T-cell (primary cell): ENCODE measurements at places on chromosomes 16 and 17.

DNA sequence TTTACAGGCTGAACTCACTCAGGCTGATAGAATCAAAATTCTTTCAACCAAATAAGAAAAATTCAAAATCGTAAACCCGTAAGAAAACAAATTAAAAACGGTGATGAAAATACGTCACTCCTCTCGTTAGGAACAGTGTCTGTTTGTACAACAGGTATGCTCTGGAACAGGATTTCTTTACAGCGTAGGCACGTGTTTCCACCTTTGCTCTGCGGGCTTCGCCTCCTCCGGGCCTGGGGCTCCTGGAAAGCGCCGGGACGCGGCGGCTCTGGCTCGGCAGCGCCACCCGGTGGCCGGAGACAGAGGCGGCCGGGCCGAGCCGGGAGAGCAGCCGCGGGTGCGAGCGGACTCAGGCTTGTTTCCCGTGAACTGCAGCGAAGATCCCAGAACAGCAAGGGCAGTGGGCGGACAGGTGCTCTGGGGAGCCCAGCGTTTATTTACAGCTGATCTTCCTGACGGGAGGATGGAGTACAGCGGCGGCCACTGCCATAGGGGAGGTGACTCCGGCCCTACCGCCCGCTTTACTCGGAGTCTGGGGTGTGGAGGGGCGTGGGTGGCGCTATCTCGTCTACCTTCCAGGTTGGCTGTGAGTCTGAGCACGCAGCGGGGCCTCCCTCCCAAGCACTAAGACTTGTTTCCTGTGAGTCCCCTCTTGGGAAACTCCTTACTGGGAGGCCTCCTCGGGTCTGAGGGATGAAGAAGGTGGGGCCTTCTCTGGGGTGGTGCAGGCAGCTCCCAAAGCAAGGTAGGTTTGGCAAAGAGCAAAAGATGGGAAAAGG lies 40.5 kb upstream of the ATP2A3 start:
- DNase-seq, result peak; percentile 51

GRCh38 chr16:1170076-1170418 lies 17.1 kb downstream of the CACNA1H start:
- no peak for DNase-seq

- DNase-seq, result no peak
Measured at GRCh38 chr16:86598607-86599565, 20.5 kb downstream of the FOXL1 start.

- no peak for DNase-seq
Measured at GRCh38 chr17:43018008-43018853, 4.0 kb downstream of the VAT1 start.

DNA sequence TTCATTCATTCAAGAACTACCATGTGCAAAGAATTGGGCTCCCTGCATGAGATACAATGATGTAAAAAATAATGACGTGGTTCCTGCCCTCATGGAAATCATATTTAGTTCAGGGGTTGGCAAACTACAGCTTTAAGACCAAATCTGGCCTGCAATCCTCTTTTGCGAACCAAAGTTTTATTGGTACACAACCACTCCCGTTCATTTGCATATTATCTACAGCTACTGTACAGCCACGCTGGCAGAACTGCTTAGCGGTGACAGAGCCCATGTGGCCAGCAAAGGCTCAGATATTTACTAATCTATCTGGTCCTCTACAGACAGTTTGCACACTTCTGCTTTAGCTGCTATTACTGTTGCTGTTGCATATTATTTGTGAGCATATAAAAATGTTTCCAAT lies 167.7 kb downstream of the XYLT1 start:
- DNase-seq, result no peak

- peak; percentile 47 for DNase-seq
Measured at GRCh38 chr17:43907998-43908721, 824 bp upstream of the MPP2 start.

- no peak for DNase-seq
Measured at GRCh38 chr17:42843358-42843934, 934 bp upstream of the AOC2 start.

- DNase-seq, result no peak
Measured at GRCh38 chr17:44798356-44798755, 31.7 kb downstream of the GJC1 start.

DNA sequence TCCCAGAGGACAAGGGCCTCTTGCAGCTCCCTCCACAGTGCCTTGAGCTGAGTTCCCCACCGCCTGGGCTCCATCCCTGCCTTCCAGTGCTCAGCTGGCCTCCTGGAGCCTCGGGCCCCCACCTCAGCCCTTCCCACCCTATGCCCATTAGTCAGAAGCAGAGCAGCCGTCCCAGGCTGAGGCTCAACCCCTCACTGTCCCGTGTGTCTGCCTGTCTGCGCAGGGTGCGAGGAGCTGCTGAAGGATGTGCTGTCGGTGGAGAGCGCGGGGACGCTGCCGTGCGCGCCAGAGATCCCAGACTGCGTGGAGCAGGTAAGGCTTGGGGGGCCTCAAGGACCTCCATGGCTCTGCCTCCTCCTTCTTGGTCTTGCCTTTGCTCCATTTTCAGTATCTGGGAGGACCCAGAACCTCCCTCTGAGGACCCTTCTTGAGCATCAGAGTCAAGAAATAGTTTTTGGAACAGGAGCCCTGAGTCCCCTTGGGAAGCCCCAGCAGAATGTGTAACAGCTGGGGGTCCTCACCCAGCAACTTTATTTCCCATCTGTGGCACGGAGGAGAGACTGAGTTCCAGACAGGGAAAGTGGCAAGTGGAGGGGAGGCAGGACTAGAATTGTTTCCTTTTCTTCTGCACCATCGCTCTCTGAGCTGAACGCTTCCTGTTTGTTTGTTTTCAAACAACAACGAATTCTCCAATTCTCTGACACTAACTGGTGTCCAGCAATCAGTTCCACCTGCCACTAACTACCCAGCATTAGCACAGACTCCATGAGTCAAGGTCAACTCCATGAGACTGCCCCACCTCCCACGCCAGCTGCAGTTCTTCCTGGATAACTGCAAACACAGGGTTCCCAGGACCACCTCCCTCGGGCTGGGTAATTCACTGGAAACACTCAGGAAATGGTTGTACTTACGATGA lies 42.6 kb downstream of the RAB11FIP4 start:
- no peak for DNase-seq

GRCh38 chr16:54446639-54447038 lies 160.1 kb upstream of the IRX3 start:
- no peak for DNase-seq

DNA sequence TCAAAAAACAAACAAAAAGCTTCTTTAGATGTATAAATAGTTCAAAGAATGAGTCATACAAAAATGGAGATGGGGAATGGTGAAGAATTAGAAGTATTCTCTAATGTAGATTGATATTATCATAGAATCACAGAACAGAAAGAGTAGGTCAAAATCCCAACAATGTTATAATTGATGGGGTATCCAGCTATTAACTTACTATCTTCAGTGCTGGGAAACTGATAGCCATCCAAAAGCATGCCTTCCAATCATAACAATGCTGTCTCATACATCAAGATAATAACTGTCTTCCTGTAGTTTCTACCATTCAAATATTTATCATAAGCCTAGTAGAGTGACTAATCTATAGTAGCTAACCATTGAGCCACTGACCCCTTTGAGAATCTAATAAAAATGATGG lies 26.7 kb upstream of the GNAO1 start:
- no peak for DNase-seq

DNA sequence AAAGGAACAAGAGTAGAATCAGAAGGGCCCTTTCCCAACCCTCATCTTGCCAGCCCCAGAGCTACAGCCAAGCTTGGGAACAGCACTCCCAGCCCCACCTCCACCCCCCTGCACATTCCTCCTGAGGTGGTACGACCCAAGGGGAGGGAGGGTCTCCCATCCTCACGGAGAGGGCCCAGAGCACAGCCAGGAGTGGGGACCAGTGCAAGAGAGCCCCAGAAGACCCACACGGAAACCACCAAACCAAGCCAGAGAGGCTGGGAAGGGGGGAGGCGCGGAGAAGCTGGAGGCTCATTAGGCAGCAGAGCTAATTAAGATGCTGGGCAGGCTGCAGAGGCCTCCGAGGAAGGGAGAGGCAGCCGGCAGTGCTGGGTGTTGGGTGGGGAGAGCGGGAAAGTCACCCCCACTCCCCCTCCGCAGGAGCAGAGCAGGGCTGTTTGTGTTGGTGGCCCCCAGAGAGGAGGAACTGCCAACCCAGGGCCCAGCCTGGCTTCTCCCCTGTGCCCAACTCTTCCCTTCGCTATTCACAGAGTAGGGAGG lies 2.4 kb downstream of the CACNB1 start:
- no peak for DNase-seq
